GM12878 (cell line): ENCODE measurements at places on chromosomes 6 and 20.

DNA sequence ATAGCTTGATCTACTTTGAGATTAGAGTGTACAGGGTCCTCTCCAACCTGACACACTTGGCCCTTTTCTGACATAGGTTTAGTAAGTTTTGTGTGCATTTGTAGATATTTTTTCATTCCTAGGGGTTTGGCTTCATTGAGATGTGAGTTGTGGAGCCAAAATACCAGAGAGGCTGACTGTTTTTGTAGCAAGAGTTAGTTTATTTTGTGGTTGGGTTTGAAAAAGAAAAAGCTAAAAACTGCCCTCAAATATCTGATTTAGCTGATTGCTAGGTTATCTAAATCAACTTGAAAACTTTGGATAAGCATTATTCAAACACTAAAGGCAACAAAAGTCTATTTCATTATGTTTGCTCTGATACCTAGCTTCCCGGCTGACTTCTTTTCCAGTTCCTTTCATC, 164.7 kb upstream of the CENPW start:
- no peak for DNase-seq

GRCh38 chr20:21395666-21396598, 1.4 kb downstream of the NKX2-4 start:
- DNase-seq, result no peak

GRCh38 chr6:129331450-129332138, 378.4 kb downstream of the ARHGAP18 start:
- DNase-seq, result no peak

- no peak for DNase-seq
These were observed 2.3 kb upstream of the BTN2A1 start for GRCh38 chr6:26455357-26455970.

DNA sequence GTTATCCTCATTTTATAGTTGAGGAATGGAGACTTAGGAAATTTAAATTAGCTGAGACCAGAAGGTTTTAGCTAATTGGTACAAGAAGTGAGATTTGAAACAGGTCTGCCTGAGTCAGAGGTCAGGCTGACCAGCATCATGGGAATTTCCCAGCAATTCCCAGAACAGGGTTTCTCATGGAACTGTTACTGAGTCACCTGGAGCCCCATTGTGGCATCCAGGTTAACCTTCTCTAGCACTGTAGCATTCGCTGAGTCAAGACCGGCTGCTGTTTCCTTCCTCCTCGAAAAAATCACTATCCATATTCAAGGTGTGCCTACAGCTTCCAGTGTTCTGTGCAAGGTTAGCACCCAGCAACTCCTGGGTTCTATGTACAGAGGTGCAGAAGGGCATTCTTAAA, 238.0 kb upstream of the MAN1A1 start:
- DNase-seq, result no peak

- DNase-seq, result no peak
These were observed 939.5 kb downstream of the EPHA7 start for GRCh38 chr6:92479831-92480230.

GRCh38 chr6:55034752-55035151, 139.6 kb upstream of the HCRTR2 start:
- DNase-seq, result no peak

DNA sequence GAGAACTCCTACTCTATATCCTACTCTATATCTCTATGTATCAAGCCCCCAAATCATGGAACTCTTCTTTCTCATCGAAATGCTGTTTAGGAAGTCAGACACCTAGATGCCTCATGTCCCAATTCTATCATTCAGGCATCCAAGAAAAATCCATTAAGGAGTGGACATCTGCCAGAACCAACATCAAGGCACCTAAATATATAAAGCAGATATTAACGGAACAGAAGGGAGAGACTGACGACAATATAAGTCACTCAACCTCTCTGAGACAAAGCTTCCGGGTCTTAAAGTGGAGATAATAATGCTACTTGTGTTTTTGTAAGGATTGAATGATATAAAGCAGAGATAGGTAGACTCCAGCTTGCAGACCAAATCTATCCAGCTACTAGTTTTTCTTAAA, 241.5 kb downstream of the NFATC2 start:
- DNase-seq, result no peak
